Esophagus (tissue), 2 donors: ENCODE measurements at places on chromosomes 7 and 10. TPM values are rescaled to one million over a fixed set of nuclear protein-coding genes. Genes with fewer than 3 reads are reported as not detected.

IKZF5 gene
- polyA plus RNA-seq, result 4.5 TPM

DPYSL4 gene
- polyA plus RNA-seq, result 0.26 TPM

BLNK gene
- polyA plus RNA-seq, result 46.8 TPM

IQUB gene
- 0.06 TPM for polyA plus RNA-seq

TMEM213 gene
- not detected for polyA plus RNA-seq

ZCWPW1 gene
- polyA plus RNA-seq, result 2.8 TPM

HKDC1 gene
- polyA plus RNA-seq, result 0.12 TPM

HIPK2 gene
- 7.8 TPM for polyA plus RNA-seq

PPP1R17 gene
- not detected for polyA plus RNA-seq

CRTAC1 gene
- polyA plus RNA-seq, result 2.4 TPM

SBDS gene
- polyA plus RNA-seq, result 114 TPM

TAS2R40 gene
- polyA plus RNA-seq, result not detected

TET1 gene
- 0.05 TPM for polyA plus RNA-seq

CDC14C gene
- not detected for polyA plus RNA-seq

KNDC1 gene
- 0.39 TPM for polyA plus RNA-seq
